Mononuclear cell (primary cell): ENCODE measurements at places on chromosomes 7 and 10. TPM values are rescaled to one million over a fixed set of nuclear protein-coding genes. Genes with fewer than 3 reads are reported as not detected.

Gene NUDT13
- 0.42 TPM for total RNA-seq

Gene FMC1
- 2.2 TPM for total RNA-seq

Gene GDF10
- not detected for total RNA-seq

Gene ASAH2B
- total RNA-seq: 1.4 TPM

Gene TEX47
- not detected for total RNA-seq

Gene CACNB2
- not detected for total RNA-seq

Gene EPDR1
- 0.42 TPM for total RNA-seq

Gene FKBP6
- not detected for total RNA-seq

Gene HACD1
- total RNA-seq: 0.84 TPM

Gene RBM17
- 80.0 TPM for total RNA-seq

Gene AGMO
- total RNA-seq: not detected

Gene CTNNA3
- 0.42 TPM for total RNA-seq

Gene PNLIPRP1
- total RNA-seq: not detected

Gene RELN
- total RNA-seq: under 0.01 TPM

Gene NRAP
- not detected for total RNA-seq

Gene PRSS37
- total RNA-seq: 0.10 TPM

Gene KCND2
- not detected for total RNA-seq

Gene OR9A2
- total RNA-seq: not detected

Gene HKDC1
- total RNA-seq: 1.0 TPM

Gene TMEM140
- 51.4 TPM for total RNA-seq

Gene ARID5B
- 52.9 TPM for total RNA-seq

Gene CTBP2
- total RNA-seq: 6.4 TPM

Gene FXYD4
- total RNA-seq: not detected

Gene TLL2
- not detected for total RNA-seq

Gene ANKRD61
- not detected for total RNA-seq

Gene FANK1
- 0.21 TPM for total RNA-seq

Gene DYNC1I1
- total RNA-seq: 0.10 TPM

Gene FAM25A
- total RNA-seq: not detected

Gene TMEM130
- total RNA-seq: 0.21 TPM

Gene MYH16
- not detected for total RNA-seq

Gene ITPRID1
- total RNA-seq: 0.73 TPM

Gene SEC61G
- total RNA-seq: 107 TPM

Gene HIBADH
- total RNA-seq: 6.6 TPM

Gene SPDYE9
- not detected for total RNA-seq

Gene STAMBPL1
- 42.4 TPM for total RNA-seq

Gene HMX2
- total RNA-seq: not detected

Gene PTF1A
- total RNA-seq: not detected

Gene C10orf62
- total RNA-seq: not detected

Gene PIP
- total RNA-seq: not detected

Gene LRRC18
- not detected for total RNA-seq
